Cardiac ventricle fibroblast (primary cell): ENCODE measurements at places on chromosomes 2 and 18. TPM values are rescaled to one million over a fixed set of nuclear protein-coding genes. Genes with fewer than 3 reads are reported as not detected.

The UGT1A8 gene
- not detected in 2 replicates for total RNA-seq

The IL36B gene
- not detected in 2 replicates for total RNA-seq

The GALNT3 gene
- total RNA-seq: 0.20 and 0.69 TPM in 2 replicates

The NT5C1B gene
- total RNA-seq: 0.10 TPM in 1 of 2 replicates, not detected in the other

The VAMP8 gene
- total RNA-seq: 8.3 TPM in 1 of 2 replicates, not detected in the other

The ASTL gene
- not detected in 2 replicates for total RNA-seq

The ANKRD30B gene
- not detected in 2 replicates for total RNA-seq

The CDK15 gene
- total RNA-seq: 0.39 and 1.2 TPM in 2 replicates

The SLC1A4 gene
- 2.2 and 2.7 TPM in 2 replicates for total RNA-seq

The FAM161A gene
- 0.69 and 1.3 TPM in 2 replicates for total RNA-seq

The TET3 gene
- total RNA-seq: 3.4 TPM in 2 replicates

The CRYBA2 gene
- not detected in 2 replicates for total RNA-seq

The CKAP2L gene
- total RNA-seq: 0.81 and 1.9 TPM in 2 replicates

The TUBA4B gene
- total RNA-seq: not detected in 2 replicates

The RESP18 gene
- total RNA-seq: not detected in 2 replicates

The RAB6C gene
- not detected in 2 replicates for total RNA-seq

The IRS1 gene
- 15.6 and 20.6 TPM in 2 replicates for total RNA-seq

The BOLL gene
- not detected in 2 replicates for total RNA-seq

The MC2R gene
- total RNA-seq: not detected in 2 replicates

The PRSS56 gene
- not detected in 2 replicates for total RNA-seq

The HAAO gene
- 0.64 TPM in 1 of 2 replicates, not detected in the other for total RNA-seq
